ENCODE measurements at places on chromosomes 12 and 14.

DNA sequence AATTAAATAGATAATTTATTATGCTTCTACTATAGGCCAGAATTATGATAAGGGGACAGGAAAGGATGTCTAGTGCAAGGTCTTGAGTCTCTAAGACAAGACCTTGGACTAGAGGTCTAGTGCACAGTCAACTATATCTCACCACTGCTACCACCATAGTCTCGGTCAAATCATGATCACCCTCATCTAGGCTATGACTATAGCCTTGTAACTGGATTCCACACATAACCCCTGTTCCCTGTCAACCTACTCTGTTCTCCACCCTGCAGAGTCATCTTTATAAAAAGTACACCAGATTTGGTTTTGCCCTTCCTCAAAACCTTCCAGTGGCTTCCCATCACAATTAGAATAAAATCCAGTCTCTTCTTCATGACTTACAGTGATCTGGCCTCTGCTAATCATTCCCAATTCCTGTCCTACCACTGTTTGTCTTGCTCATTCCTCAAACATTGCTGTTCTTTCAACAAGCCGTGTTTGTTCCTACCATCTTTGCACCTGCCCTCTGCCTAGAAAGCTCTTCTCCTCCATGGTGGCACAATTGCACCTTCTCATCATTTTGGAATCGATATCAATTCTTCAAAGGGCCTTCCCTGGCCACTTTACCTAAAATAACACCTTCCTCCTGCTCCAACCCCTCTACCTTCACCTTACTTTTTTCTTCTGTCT lies 169.4 kb downstream of the FOXN3 start:
- no peak for DNase-seq

- DNase-seq, result no peak
Measured at GRCh38 chr12:102971227-102971626, 13.8 kb downstream of the ASCL1 start.

- DNase-seq, result no peak
Measured at GRCh38 chr14:91947475-91948184, at the start of gene FBLN5. Gene FBLN5 (minus strand): TSS chr14:91947694. CDS start chr14:91947229, 465 bp downstream.

DNA sequence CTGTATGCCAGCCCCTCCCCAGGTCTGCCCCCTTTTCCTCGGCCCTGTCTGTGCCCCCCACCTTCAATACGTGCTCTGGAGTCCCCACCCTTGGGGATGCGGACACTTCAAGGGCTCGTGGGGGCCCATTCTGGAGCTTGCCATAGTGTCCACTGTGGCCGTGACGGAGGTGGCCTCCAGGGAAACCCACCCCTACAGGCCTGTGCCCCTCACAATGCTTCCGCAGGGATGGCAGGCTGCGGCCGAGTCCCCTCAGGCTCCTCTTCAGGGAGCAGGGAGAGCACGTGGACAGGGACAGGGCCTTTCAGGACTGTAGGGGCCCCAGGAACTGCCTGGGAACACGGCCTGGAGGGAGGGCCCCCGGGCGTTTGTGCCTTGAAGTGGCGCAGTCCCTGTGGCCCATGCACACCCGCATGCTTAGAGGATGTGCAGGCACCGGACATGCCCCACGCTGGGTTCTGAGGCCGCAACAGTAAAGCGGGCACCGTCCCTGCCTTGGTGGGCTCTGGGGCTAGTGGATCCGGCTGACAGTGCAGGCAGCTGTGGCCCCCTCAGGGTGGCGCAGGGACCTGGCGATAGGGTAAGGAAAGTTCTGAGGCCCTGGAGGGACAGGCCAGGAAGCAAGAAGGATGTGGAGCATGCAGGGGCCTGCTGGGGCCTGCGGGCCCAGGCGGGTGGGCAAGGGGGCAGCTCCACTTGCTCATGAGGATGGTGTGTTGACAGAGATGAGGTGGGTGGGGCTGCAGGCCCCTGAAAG lies 209.0 kb upstream of the RTL1 start:
- no peak for DNase-seq

DNA sequence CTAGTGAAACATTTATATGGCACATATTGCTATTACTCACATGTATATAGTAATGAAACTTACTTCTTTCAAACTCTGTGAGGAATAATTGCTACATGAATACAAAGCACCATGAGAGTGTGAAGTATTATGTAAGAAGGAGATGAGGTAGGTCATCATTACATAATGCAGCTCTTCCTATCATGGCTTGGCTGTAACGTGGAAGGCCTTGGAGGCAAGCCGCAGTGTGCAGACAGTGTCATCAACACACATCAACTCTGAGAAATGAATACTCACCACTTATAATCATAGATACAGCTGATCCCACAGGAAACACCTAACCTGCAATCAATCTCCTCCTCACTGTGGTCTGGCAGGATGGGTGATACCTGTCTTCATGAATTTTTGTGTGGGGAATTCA lies 49.9 kb upstream of the CCDC91 start:
- no peak for DNase-seq

DNA sequence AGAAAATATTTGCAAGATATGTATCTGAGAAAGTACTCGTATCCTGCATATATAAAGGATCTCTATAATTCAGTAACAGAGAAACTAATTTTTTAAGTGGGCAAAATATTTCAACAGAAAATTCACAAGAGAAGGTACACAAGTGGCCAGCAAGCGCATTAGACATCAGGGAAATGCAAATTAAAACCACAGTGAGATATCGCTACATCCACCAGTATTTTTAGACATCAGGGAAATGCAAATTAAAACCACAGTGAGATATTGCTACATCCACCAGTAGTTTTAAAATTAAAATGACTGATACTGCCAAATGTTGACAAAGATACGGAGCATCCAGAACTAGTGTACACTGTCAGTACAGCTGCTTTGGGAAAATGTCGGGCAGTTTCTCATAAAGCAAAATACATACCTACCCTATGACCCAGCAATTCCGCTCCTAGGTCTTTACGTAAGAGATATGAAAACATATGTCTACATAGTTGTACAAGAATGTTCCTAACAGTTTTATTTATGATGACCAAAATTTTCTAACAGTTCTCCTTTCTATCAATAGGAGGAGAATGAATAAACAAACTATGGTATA lies 2.8 kb upstream of the KCNK13 start:
- DNase-seq, result no peak

DNA sequence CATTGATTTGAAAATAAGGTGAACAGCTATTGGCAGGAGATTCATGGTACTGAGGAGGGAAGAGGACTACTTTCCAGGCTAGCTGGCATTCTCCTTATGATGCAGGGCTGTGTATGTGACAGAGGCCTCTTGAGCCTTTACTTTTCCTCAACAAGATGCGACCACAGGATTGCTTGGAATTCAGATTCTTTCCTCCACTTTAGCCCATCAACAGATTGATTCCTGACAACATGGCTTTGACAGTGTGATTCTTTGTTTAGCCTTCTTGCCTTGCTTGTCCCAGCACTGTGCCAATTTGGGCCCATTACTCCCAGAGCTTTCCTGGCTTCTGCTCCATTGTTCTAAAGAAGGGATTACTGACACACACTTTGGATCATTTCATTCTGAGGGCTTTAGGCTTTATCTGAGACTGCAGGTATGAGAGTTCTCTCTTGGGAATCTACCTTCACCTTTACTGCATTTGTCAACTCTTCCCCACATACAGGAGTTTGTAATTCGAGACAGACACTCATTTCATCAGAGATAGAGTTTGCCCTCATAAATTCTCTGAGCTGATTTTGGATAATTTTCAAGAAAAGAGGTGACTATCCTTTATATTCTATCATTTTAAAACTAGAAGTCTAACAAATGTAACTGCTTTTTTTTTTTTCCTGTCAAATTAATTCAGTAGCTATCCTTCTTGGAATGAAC lies 206.4 kb upstream of the GZMB start:
- no peak for DNase-seq

DNA sequence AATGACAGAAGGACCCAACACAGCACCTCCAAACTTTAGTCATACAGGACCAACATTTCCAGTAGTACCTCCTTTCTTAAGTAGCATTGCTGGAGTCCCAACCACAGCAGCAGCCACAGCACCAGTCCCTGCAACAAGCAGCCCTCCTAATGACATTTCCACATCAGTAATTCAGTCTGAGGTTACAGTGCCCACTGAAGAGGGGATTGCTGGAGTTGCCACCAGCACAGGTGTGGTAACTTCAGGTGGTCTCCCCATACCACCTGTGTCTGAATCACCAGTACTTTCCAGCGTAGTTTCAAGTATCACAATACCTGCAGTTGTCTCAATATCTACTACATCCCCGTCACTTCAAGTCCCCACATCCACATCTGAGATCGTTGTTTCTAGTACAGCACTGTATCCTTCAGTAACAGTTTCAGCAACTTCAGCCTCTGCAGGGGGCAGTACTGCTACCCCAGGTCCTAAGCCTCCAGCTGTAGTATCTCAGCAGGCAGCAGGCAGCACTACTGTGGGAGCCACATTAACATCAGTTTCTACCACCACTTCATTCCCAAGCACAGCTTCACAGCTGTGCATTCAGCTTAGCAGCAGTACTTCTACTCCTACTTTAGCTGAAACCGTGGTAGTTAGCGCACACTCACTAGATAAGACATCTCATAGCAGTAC lies 64.6 kb downstream of the RAD52 start:
- DNase-seq, result no peak

- no peak for DNase-seq
Measured at GRCh38 chr12:99436584-99436983, 211.0 kb upstream of the GARIN6 start.

DNA sequence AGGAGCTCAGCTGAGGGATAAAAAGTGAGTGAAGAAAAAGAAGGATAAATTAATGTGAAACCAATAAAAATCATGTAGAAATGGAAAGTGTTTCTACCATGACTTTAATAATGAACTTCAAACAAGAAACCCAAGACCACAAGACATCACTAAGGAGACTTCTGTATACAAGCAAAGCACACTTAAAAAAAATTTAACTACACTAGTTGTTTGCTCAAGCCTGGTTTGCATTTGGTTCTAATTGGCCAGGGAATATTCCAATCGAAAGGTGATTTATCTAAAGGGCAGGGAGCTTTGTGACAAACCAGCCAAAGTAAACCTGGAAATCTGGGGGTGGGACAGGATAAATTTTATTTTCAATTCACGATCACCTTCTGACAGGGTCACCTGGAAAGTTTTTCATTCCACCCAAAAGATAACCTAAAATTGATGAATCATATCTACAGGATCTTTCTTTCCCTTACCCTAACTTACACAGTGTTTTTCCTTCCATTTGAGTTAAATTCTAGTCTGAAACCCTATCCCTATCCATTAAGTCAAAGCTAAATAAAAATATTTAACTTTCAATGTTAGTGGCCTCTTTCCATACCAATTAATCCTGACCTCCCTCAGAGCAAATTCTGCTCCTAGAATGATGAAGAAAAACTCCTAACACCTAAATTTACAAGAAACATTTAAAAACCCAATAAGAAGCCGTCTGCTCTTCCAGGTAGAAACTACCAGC lies 2.6 kb downstream of the EGLN3 start:
- no peak for DNase-seq

- no peak for DNase-seq
Measured at GRCh38 chr14:39666386-39666785, 234.2 kb upstream of the FBXO33 start.

DNA sequence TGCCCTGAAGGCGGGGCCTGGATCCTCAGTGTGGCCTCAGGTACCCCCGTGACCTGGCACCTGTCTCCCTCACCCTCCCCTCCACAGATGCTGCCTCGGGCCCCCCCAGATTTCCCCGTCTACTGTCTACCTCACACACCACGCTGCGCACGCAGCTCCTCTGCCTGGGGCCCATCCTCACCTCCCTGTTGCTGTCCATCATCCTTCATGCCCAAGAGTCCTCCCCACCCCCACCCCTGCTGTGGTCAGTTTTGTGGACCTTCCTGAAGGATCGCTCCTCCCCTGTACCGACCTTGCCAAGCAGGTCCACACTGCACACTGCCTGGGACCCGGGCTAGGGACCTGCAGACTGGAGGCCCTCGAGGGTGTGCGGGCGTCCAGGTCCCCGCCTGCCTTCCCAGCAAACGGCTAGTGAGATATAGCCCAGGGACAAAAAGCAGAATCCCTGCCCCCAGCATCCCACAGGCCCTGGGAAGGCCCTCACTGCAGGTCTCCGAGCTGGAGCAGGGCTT lies 197.4 kb upstream of the DIO3 start:
- no peak for DNase-seq

DNA sequence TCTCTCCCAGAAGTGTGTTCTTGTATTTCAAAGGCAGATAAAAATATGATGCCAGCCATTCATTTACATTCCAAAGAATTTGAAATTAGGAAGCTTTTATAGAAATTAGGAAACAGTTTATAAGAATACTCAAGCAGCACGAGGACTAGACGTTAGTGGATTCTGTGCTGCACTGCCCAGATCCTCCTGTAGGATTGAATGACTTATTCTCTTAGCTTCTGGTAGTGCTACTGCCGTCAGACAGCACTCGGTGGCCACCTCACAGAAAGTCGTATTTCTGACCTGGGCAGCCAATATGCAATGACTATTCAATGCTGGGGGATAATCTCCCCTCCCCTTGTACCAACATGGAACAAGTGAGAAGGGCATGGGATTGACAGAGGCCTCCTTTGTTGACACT lies 326.4 kb downstream of the RPL10L start:
- no peak for DNase-seq

DNA sequence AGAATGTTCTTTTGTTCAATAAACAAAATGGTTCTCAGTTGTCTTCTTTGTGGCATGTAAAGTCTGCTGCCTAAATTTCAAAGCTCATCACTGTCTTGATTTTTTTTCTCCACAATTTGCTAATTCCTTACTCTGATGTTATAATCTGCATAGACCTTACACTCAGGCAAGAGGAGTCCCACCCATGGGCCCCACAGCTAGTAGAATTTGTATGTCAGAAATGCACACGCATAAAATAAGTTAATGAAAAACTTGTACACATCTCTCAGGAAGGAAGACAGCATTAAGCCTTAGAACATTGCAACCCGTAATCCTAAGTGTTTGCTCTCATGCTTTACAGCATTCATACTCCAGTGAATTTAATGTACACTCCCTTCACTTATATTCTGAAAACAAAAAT lies 280.8 kb downstream of the ATXN7L3B start:
- no peak for DNase-seq

- DNase-seq, result no peak
Measured at GRCh38 chr14:50021261-50022031, 94.9 kb downstream of the VCPKMT start.

DNA sequence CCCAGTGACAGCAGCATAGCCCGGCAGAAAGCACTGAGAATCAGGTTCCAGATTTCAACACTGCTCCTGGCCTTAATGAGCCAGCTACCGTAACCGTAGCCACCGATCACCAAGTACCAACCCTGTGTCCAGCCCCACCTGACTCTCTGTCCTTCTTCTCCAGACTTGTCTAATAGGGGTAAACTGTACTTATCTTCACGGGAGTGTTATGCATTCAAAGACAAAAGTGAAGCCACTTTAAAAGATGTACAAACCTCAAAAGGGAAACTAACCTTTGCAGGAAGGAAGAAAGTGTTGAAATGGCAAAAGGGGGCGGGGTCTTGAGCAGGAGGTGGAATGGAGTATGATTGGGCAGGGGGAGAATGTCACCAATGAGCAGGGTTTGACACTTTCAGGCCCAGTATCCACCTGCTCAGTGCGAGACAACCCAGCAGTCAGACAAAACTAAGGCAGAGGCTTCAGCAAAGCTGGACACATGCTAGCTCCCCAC lies 226.1 kb downstream of the CHST11 start:
- peak; percentile 59 for DNase-seq

GRCh38 chr12:106723416-106723815 lies 51.1 kb upstream of the RIC8B start:
- no peak for DNase-seq
